ENCODE measurements at places on chromosomes 12 and 14.

DNA sequence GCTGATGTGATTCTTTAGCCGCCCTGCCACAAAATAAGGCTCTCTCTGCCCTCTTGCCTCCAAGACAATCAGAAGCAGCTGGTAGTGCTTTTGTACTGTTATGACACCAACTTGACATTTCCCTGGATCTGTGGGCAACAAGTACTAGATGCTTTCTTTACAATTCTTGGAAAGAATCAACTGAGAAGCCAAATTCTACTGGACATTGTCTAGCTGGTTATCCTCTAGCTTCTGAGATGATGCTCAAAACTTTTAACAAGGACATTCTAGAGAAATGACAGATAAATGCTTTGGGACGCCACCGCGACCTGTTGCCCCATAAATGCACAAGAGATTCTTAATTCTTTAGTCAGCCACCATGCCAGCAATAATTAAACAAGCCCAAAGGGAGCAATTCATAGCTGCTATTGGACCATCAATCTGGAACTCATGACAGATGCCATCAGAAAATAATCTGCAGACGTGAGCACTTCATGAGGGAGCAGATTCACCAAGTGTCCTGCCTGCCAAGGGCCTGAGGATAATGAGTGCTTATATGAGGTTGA lies 22.8 kb downstream of the FMNL3 start:
- DNase-seq, result no peak

DNA sequence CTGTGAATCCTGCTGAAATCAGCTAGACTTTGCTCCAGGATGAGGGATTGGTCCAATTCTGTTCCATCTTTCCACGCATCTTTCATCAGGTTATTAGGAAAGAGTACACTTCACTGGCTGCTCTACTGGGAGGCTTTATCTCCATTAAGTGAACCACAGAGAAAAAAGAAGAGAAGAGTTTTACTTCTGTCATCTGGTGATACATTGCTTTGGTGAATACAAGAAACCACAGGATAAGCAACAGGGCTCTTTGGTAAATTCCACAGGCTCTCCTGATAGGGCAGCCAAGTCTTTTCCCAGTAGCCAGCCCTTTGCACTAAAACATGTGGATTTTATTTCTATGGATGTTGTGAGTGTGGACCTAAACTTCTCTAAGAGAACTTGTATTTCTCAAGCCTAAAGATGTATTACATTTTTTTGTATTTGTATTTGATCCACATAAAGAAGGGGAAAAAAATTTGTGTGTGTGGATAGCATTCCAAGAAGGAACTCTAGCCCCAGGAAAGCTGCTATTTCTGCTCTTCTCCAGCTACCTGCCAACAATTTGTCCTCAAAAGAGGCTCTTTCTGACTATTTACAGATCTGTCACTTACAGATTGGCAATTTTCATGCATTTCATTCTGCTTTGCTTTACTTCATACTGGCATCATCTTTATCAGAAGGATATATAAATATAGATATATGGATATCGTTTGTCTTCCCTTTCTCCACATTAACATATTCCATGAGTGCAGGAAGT lies 1117.6 kb upstream of the TMEM132C start:
- DNase-seq, result no peak

- no peak for DNase-seq
Observed at GRCh38 chr12:60169904-60170303, 574.1 kb downstream of the SLC16A7 start.

DNA sequence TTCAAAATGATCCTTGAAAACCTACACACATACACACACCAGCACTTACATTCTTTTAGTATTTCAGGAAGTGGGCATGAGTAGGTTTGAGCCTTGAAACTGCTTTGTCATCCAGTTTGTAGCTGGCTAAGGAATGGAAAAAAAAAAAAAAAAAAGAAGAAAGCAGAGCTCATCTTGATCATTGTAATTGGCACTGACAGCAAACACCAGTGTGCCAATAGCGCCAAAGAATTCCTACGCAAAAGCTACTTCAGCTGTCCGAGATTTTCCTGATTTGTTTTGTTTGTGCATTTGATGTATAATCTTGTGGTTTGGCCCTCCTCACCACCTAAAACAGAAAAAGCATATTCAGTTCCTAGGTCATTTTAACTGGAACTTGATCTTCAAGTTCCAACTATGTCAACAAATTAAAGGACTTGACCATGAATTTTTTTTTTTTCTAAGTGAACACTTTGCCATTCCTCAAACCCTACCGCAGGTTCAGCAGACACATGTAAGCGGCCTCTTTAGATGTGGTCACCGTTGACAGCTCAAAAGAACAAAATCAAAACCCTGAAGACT lies 57.3 kb downstream of the FLRT2 start:
- no peak for DNase-seq

DNA sequence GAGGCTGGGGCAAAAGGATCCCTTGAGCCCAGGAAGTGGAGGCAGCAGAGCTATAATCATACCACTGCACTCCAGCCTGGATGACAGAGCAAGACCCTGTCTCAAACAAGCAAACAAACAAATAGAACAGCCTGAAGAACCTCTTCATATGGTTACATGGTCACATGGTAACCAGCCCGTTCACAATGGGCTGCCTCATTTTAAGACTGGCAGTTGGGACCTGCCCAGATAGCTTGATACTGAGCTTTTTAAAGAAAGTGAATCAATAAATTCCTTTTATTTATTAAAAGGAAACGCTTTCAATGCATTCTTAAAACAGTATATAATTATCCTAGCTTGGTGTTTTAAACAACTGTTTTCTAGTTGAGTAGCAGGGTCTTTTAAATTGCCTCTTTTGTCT lies 10.5 kb downstream of the MLXIP start:
- no peak for DNase-seq

- no peak for DNase-seq
Observed at GRCh38 chr14:65462411-65462810, 49.9 kb downstream of the FUT8 start.

- no peak for DNase-seq
Observed at GRCh38 chr12:32002848-32003493, 43.8 kb downstream of the RESF1 start.

- DNase-seq, result no peak
Observed at GRCh38 chr12:46100551-46101484, 110.4 kb upstream of the SCAF11 start.

DNA sequence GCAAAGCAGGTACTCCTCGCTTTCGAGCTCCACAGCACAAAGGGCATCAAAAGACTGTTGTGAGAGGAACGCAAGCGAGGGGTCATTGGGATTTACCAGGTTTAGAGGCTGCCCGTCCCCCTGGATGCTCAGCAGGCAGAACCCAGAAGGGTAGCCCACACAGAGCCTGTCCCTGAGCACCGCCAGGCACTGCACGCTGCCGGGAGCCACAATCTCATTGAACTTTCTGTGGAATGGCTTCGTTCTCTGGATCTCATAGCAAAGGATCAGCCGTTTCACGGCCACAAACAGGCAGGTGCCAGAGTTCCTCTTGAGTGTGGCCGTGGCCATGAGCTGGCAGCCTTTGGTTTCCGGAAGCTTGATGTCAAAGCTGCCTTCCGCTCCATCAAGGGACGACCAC lies 21.5 kb downstream of the AMN start:
- DNase-seq, result no peak

- peak; percentile 82 for DNase-seq
Observed at GRCh38 chr12:6183689-6184428, 16.3 kb upstream of the CD9 start.

DNA sequence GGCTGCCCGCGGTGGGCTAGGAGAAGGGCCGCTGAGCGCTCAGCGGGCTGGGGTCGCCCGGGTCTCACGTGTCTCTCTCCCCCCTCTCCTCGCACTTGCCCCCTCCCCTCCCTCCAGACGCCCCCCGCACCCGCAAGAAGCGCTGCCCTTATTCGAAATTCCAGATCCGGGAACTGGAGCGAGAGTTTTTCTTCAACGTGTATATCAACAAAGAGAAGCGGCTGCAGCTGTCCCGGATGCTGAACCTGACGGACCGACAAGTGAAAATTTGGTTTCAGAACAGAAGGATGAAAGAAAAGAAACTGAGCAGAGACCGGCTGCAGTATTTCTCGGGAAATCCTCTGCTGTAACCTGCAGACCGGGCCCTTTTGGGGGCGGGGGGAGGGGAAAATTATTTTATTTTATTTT lies 314 bp upstream of the HOTAIR start:
- DNase-seq, result no peak

DNA sequence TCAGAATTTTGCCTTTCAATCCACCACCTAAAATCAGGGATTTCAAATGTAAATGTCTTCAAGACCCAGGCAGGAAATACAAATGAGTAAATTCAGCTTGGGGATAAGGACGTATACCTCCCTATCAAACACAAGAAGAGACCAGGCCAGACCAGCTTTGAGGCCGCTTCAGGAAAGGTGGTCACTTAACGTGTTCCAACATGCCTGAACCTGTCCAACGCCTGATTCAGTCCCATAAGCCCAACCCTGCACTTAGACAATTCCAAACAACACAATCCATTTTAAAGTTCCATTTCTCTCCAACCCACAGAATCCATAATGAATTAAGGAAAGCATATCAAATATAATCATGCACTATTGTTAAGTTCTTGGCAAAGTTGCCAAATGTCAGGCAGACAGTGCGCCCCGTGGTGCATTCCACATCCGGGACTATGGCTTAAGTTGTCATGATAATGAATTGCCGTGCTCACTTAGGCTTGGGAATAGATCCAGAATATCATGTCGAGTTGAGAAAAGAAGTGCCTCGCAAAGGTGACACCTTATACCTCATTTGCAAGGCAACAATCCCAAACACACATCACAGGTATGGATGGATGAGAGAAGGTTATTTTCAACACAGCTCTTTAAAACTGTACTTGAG lies 35.5 kb downstream of the CCDC60 start:
- DNase-seq, result no peak

- DNase-seq, result peak; percentile 70
Observed at GRCh38 chr12:64097366-64098105, 124.6 kb downstream of the KICS2 start.

DNA sequence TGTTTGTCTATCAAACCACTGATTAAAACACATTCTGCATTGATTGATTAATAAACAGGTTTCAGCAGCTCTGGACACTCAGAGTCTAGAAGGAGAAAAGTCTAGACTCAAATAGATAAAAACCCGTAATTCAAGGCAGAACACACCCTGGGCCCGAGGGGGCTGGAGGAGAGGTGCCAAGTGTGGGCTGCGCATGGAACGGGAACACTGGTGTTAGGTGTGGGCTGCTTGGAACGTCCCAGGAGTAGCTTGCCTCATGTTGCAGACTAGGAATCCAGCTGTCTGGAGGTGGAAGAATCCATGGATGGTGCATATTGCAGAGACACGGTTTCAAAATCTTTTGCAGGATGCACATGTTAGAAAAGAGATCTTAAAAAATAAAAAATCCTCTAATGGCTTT lies 223.0 kb downstream of the APAF1 start:
- no peak for DNase-seq

GRCh38 chr12:31647086-31647491 lies 12.4 kb upstream of the ETFBKMT start:
- DNase-seq, result no peak

DNA sequence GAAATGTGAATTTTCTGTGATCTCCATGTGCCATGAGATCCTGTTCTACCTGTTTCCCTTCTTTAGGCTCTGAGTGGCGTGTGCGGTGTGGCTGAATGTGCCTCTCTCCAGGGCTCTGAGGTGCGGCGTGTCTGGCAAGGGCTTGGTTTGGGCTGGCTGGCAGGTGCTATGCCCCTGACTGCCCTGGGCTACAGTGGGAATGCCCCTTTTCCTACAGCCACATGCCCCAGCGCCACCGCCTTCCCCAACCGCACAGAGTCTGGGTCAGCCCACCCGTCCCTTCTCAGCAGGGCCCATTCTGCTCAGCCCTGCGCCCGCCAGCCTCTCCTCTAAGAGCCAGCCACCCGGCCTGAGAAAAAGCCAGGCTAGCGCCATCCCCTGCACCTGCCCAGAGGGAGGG lies 24.7 kb downstream of the BTBD6 start:
- no peak for DNase-seq

DNA sequence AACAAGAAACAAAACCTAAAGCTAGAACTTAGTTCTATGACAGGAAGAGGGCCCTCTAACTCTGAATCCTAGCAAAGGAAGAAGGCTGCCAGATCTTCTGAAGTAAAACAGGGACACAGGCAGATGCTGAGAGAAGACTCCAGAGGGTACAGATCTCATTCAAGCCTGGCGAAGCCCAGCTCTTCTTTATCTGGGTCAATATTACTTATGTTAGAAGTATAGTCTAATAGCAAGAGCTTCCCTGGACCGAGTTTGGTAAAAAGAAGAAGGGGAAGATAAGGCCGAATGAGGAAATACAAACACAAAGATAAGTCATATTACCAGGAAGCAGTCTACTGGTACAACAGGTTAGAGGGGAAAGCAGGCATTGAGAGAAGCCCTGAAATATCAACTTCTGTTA lies 79.9 kb upstream of the CCDC91 start:
- DNase-seq, result no peak

DNA sequence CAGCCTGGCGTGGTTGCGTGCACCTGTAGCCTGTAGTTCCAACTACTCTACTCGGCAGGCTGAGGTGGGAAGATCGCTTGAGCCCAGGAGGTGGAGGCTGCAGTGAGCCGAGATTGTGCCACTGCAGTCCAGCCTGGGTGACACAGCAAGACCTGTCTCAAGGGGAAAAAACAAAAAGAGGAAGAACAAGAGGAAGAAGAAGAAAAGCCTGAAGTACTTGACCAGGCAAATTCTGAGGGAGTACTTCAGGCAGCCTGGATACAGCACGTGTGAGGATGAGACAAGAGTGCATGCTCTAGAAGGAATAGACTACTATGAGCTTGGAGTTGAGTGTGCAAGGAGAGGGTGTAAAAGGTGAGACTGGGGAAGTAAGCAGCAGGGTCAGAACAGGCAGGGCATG lies 1.8 kb downstream of the GDF3 start:
- no peak for DNase-seq

GRCh38 chr12:77189458-77189857 lies 124.1 kb upstream of the E2F7 start:
- no peak for DNase-seq

DNA sequence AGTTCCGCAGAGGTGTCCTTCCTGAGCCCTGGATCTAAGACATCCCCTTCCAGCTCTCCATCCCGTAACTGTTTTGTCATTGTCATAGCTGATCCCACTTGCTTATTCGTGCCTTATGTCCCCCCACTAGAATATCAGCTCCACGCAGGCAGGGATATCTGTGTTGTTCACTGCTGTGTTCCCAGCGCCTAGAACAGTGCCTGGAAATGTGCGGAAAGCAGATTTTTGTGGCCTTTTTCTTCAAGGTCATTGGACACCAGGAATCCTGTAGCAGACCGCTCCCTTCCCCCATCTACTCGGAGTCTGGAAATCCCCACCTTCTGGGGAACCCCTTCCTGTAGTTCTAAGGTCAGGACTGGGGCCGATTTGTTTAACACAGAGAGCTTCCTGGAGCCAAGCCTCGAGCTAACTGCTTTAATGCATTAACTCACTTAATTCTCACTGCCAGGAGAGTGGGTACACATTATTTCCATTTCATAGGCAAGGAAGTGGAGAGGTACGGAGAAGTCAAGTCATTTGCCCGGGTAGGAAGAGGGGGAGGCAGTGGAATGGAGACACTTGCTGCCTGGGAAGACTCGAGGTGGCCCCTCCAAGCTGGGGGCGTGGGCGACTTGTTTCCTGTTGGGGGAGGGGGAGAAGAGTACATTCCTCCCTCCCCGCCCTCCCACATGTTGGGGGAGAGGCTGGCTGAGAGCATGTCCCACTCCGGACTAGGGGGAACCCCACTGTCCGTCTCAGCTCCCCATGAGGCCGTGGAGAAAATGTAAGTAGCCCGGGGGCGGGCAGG lies 1.2 kb upstream of the SH2B3 start:
- peak; percentile 79 for DNase-seq
